GOT3 (cell line): ENCODE measurements at places on chromosomes 11 and 22.

DNA sequence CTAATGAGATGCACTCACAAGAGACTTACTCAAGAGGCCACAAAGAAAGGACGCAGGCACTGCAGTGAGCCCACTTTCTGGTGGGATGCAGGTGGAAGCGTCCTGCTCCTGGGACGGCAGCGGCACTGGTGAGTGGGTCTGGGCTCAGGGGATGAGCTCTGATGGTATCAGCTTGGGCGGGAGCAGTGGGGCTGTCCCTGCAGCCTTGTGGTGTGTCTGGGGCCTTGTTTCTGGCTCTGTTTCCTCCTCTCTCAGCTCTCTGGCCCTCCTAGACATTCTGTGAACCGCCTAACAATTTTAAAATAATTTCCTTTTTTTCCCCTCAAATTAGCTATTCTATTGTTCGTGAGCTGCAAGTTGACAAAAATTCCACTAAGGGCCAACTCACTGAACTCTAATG lies 8.8 kb upstream of the ST14 start:
- no peak for DNase-seq

DNA sequence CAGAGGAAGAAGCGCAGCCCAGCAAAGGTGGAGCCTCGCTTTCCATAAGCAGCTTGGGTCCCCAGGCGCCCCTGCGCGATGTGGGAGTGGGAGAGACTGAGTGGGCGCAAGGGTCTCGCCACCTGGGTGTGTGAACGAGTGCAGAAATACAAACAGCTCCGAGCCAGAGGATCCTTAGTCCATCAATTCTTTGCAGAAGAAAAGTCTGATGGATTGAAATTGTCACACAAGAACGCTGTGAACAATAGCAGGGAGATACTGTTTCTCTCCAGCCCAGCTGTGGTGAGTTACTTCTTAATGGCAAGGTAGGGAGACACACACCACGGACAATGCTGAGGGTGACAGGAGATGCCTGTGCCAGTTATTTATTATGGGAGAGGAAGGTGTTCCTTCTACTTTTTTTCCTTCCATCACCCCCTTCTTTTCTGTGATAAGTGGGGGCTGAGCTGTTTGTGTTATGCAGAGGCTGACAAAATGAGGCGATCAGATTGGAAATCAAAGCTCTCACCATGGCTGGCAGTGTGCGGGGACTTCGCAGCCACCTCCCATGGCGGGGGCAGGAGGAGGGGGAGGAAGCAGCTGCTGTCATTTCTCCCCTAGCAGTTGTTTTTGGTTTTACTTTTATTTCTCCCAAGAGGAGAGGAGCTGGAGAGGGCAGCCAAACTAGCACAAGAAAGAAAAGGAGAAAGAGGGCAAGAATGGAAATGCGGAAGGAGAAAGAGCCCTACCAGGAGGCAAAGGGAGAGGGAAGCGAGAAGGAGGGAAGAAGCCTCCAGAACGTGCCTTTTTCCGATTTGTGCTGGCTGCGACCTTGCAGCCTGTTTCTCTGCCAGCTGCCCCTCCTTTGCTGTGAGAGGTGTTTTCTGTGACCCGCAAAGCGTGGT lies 755.8 kb downstream of the NTM start:
- no peak for DNase-seq

DNA sequence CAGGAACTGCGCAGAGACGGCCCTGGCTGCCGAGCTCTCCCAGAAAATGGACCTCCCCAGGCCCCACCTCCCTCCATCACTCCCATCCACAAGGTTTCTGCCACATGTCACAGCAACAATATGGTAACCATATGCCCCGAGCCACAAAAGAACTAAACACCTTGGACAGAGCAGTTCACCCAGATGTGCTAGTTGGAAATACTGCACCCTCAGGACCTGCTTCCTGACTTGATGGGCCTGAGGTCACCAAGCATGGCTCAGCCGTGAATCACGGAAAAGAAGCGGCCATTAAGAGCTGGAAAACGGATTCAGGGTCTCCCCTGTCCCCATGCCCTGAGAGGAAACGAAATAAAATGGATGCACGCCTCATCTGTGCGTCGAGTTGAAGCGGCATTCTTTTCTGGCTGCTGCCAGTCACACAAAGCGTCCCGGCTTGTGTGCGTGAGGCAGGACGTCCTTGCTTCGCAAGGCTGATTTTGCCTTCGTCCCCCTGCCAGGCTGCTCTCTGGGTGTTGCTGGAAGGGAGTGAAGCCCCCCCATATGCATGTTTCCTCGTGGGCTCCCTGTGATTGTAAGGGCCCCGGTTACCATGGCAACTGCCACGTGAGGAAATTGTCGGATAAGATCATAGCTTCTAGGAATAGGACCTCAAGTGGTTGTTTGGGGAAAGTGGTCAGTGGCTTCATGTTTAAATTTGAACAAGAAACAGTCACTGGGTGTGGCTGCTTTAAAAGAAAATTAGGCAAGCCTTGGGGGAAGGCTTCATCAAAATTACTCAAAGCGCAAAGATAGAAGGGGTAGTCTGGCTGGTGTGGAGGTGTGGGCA lies 51.7 kb downstream of the FLI1 start:
- DNase-seq, result no peak

- DNase-seq, result no peak
These were observed 1.3 kb downstream of the SELENOM start for GRCh38 chr22:31106001-31106571.

- no peak for DNase-seq
These were observed 83.4 kb downstream of the WNT7B start for GRCh38 chr22:45893516-45893915.

GRCh38 chr22:45864959-45865476 lies 111.9 kb downstream of the WNT7B start:
- DNase-seq, result no peak

DNA sequence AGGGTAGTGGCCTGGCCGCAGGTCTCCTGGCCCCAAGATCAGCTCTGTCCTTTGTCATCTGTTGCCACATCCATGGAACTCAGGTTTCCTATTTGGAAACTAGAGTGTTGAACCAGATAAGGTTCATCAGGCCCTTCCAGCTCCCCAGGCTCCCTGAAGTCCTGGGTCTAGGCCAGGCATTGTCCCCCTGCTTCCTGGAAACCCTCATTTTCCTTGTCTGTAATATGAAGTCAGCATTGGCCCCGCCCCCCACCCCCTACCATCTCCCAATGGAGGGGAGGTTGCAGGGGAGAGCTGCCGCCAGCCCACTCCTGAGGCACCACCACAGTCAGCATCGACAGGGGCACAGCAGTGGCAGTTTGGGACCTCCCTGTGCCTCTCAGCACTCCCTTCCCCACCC lies 9.0 kb upstream of the MS4A10 start:
- DNase-seq, result no peak

GRCh38 chr11:18492888-18493287 lies 33.9 kb downstream of the TSG101 start:
- DNase-seq, result no peak

DNA sequence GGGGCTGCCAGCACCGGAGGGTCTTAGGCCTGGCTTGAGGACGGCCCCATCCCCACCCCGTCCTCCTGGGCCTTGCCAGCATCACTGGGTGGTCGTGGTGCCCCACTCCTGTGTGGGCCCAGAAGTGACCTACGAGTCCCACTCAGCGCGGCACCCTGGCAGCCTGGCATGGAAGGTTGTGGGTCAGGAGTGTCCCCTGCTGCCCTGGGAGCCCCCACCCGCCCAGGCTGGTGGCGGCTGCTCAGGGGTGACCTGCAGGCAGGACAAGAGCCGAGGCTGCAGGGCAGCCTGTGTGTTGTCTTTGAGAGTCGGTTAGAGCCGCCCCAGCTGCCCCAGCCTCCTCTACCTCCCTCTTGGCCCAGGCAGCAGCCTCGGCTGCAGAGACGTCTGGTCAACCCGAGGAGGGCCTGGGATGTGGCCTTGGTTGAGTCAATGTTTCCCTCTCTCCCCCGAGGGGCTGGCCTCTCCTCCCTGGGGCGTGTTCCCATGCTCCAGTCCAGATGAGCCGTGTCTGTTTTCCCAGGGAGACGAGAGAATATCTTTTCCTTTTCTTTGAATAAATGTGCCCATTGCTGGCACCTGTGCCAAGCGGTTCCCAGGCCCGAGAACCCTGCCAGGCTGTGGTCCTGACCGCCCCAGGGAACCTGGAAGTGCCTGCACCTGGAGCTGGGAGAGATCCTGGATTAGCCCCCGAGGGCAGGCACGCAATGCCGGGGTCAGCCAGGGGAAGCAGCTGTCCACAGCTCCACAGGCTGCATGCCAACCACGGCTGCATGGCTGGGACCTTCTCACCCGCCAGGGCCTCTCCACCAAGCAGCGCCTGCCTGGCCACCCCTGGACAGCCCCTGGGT lies 35.7 kb upstream of the MUC5AC start:
- DNase-seq, result no peak

GRCh38 chr11:120209746-120210625 lies 846 bp upstream of the OAF start:
- DNase-seq, result no peak

- no peak for DNase-seq
These were observed 68.9 kb upstream of the HEPHL1 start for GRCh38 chr11:93952082-93952780.

DNA sequence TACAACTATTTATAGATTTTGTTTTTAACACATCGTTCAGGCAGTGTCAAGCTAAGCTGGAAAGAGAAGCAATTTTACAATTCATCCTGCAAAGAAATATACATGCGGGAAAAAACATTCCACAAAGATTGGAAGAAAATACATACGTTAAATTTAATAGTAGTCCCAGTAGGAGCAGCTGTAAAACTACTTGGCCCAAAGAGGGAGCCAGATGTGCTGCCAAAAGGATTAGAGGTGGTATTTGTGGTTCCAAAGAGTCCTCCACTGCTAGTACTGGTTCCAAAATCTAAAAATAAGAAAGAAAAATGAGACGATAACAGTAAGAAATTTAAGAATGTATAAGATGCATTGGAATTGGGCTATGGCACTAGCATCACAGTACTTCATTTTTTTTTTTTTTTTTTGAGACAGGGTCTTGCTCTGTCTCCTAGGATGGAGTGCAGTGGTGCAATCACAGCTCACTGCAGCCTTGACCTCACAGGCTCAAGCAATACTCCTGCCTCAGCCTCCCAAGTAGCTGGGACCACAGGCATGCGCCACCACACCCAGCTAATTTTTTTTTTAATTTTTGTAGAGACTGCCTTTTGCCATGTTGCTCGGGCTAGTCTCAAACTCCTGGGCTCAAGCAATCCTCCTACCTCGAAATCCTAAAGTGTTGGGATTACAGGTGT lies 21.5 kb downstream of the NUP98 start:
- no peak for DNase-seq

- DNase-seq, result no peak
These were observed 9.2 kb upstream of the MAPK1 start for GRCh38 chr22:21876486-21877176.

DNA sequence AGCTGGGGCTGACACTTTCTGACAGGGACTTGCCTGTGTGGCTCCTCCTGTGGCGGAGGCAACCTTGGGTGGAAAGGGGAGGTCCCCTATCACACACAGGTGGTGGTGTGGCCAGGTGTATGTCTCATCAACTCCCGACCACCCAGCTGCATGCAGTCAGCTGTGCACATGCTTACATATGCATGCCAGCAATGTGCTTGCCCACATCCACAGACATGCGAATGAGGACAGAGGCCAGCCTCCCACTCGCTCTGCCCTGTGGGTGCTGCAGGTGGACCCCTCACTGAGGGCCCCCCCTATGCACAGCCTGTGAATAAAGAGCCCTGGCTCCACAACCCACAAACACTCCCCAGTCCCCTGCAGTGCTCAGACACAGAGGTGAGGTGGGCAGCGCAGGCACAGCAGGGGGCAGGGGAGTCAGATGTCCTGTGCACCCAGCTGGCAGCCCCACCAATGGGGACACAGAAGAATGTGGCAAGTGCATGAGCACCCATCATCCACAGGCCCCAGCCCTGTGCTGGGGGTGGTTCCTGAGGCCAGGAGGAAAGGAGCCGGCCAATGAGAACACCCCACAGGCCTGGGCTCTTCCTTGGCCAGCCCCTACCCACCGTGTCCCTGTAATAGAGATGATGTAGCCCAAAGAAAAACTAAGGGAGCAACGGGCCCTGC lies 9.5 kb downstream of the GNB1L start:
- no peak for DNase-seq

DNA sequence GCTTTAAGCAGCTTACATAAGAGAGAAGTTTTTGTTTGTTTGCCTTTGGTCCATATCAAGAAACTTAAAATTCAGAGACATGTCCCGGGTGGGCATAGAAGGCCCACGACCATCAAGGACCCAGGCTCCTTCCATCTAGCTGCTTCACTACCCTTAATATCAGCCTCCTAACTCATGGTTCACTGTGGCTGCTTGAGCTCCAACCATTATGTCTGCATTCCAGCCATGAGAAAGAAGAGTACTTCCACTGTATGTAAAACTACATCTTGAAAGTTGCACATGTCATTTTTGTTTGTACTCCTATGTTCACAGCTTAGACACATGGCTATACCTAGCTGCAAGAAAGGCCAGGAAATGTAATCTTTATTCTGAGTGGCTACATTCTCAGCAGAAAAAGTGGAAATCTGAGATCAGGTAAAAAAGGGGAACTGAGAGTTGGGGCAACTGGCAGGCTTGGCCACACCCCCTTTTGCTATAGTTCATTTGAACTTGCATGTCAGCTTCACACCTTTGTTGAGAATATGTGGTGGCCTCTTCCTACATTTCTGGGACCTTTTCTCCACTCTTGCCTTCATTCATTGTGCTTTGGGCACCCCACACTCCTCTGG lies 81.3 kb upstream of the TP53I11 start:
- no peak for DNase-seq

DNA sequence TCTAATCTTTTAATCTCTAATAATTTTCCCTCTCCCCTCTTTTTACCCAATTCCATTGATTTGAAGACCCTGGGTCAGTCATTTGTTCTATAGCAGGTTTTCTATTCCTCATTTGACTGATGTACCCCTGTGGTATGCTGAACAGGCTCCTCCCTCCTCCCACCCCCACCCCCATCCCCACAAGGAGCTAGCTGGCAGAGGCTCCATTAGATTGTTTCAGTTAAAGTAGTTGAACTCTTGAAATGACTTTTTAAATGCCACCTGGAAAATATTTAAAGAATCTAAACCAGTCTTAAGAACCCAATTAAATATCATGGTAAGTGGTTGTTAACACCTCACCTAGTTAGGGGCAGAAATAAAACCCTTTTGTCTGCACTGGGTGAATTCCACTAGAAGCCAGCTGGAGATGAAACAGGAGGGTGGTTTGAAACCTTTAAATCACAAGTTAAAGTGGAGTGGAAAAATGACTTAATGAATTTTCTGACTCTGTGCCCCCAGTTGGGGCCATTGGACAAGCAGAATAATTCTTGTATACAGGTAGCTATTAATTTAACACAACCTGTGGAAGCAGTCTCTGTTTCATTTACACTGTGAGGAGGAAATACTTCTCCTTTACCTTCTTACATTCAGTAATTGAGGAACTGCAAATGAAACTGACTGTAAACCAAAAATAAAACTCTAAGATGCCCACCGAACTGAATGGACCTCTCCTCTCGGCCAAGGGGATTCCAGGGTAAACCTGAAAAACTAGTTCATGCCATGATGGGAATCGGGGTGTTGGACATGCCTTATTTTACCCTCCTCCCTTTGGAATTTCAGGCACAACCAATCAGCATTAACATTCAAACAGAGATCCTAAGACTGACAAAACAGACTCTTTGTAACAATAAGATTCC lies 30.7 kb downstream of the PRR5L start:
- DNase-seq, result no peak

GRCh38 chr11:61716478-61717285 lies 35.8 kb upstream of the MYRF start:
- no peak for DNase-seq

- DNase-seq, result no peak
These were observed 178.0 kb downstream of the HIPK3 start for GRCh38 chr11:33435216-33435615.
